Upper lobe of left lung (tissue), 6 donors: ENCODE measurements at places on chromosomes 1 and 21. TPM values are rescaled to one million over a fixed set of nuclear protein-coding genes. Genes with fewer than 3 reads are reported as not detected.

CCDC185 gene
- total RNA-seq: not detected

- no peak overlapping the region for H3K4me3 ChIP-seq
- no peaks in the 10 kb centered on the region for H3K36me3 ChIP-seq
- H3K4me1 ChIP-seq: no peaks in the 10 kb centered on the region
- no peak overlapping the region for H3K27ac ChIP-seq
Observed at GRCh38 chr1:246067432-246068216, 439.5 kb downstream of the SMYD3 start.

- H3K27me3 ChIP-seq: no peaks in the 10 kb centered on the region
- no peak for DNase-seq
- H3K4me3 ChIP-seq: no peak overlapping the region
- peaks cover under 1% of the 10 kb centered on the region for H3K4me1 ChIP-seq
Observed at GRCh38 chr21:38951095-38951730, 145.5 kb downstream of the ETS2 start.

DNA sequence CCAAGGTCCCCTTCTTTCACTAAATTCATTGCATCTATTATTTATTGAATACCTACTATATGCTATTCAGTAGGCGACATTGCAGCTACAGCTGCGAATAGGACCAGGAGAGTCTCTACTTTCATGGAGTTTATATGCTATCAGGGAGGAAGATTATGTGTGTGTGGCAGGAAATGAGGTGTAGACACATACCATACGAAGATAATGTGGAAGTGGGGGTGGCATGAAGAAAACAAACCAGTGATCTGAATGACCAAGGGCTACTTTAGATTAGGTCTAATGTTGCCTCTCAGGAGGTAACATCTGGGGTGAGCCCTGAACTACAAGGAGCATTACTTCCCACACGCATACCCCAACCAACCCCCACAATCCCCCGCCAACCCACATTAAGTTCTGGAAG, 1.0 kb upstream of the PPIH start:
- peak overlapping the region; percentile 79 for H3K4me3 ChIP-seq
- H3K4me1 ChIP-seq: peaks cover 14% of the 10 kb centered on the region
- no peak for DNase-seq
- H3K36me3 ChIP-seq: peaks cover 20% of the 10 kb centered on the region
- H3K27ac ChIP-seq: peak overlapping the region; percentile 81

- H3K4me3 ChIP-seq: no peak overlapping the region
- H3K27me3 ChIP-seq: no peaks in the 10 kb centered on the region
- no peak for DNase-seq
- H3K27ac ChIP-seq: no peak overlapping the region
- H3K4me1 ChIP-seq: no peaks in the 10 kb centered on the region
- peaks cover 32% of the 10 kb centered on the region for H3K36me3 ChIP-seq
Observed at GRCh38 chr1:247297263-247298123, 34.2 kb downstream of the ZNF496 start.

NPPB gene
- total RNA-seq: not detected

NKAIN1 gene
- not detected for total RNA-seq

DNA sequence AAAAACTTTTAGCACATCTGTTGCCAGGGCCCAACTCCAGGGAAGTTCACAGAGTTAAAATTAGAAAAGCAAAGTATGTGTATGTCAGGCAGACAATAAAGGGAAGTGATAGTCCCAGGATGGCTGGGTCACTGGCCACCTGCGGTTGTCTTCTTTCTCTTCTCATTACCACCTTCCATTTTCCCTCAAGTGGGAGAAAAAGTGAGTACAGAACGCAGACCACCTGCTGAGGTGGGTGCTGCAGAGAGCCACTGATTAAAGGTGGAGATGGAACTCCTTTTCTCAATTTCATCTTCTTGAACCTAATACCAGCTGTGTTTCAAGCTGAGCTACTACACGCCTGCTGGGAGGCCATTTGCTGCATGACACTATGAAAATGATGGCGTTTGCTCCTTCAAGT, 88.8 kb upstream of the PDE4B start:
- DNase-seq: no peak
- no peak overlapping the region for H3K27ac ChIP-seq
- H3K4me1 ChIP-seq: no peaks in the 10 kb centered on the region
- H3K4me3 ChIP-seq: no peak overlapping the region
- H3K36me3 ChIP-seq: no peaks in the 10 kb centered on the region
